Right lobe of liver (tissue), 6 donors: ENCODE measurements at places on chromosomes 5 and 9. TPM values are rescaled to one million over a fixed set of nuclear protein-coding genes. Genes with fewer than 3 reads are reported as not detected.

The GKAP1 gene
- total RNA-seq: 7.4 TPM

The CCL21 gene
- 9.9 TPM for total RNA-seq

The HTR1A gene
- total RNA-seq: not detected

The C1QTNF3 gene
- total RNA-seq: 2.6 TPM

The CDHR2 gene
- total RNA-seq: 18.8 TPM

The TGFBR1 gene
- total RNA-seq: 26.4 TPM

DNA sequence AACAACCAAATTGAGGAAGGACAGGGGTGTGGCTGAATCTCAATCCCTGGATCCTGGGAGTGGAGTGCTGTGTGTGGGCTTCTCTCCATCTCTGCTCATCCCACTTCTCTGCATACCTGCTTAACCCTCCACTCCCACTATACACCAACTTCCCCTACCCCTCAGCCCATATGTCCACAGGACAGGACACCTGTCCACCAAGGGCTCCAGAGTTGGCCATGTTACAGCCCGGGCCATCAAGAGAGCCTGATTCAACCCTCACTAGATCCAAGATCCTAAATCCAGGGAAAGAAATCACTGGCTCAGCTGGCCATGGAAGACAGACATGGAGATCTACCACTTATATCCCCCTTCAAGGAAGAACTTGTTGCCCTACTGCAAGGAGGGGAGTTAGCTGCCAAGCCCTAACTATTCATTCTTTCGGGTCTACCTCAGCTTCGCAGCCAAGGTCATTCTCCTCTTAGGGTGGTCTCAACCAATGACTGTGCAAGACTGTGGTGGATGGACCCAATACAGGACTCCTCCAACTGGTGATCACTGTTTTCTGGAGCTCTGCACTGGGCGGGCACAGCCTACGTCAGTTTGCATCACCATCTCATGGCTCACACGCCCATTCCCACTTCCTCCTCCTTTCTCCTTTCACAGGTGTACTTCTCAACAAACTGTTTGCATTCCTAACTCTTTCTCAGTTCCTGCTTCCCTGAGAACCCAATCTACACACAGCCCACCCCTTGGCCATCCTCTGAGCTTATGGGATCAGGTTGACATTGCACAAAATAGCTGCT lies 53.7 kb upstream of the ZBTB43 start:
- DNase-seq: no peak

DNA sequence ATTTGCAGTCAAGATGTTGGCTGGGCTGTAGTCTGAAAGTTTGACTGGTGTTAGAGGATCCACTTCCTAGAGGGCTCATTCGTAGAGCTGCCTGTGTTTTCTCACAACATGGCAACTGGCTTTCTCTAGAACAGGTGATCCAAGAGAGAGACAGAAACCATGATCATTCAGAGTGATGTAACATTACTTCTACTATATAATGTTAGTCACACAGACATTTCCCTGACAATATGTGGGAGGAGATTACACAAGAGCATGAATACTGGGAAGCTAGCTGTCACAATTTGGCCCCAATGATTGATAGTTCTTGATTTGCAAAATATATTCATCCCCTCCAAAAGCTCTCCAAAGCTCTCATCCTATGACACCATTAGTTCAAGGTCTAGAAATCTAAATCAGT lies 10.9 kb upstream of the TMEM161B start:
- DNase-seq: no peak

DNA sequence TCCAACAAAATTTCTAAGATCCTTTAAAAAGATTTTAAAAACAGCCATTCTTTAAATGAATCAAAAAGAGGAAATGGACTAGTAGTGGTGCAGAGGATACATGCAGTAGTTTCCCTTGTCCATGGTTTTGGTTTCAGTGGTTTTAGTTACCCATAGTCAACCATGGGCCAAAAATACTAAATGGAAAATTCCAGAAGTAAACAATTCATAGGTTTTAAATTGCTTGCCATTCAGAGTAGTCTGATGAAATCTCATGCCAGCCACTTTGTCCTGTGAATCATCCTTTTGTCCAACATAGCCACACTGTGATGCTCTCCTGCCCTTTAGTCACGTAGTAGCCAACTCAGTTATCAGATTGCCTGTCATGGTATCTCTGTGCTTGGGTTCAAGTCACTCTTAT lies 286.1 kb downstream of the ANXA1 start:
- no peak for DNase-seq

GRCh38 chr9:96073531-96074480 lies 198.3 kb downstream of the ERCC6L2 start:
- no peak for DNase-seq

- DNase-seq: no peak
Measured at GRCh38 chr9:80691229-80691628, 998.1 kb downstream of the TLE1 start.

DNA sequence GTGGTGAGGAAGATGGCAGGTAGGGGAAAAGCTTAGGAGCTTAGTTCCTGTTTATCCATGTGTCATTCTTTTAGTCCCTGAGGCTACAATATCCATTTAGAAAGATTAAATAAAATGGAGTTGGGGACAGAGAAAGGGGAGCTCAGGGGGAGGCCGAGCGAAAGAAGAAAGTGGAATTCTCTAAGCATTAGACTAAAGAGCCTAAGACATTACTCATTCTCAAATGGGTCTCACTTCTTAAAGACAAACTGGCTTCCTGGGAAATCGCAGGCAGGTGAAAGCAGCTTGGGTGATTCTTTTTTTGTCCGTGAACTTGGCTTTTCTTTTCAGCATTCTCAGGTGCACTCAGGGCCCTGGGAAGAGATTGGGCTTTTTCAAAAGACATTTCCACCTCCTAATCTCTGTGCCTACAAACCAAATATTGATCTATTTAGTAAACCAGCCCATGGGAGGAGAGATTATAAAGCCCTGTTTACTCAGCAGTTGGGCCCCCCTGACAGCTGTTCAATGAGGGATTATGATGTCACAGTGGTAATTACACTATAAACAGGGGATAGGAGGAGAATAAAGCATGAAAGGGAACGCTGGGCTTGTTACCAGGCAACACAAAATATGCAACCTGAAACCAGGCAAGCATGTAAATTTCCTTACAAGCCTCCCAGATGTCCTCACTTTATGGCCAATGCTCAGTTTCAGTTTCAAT lies 584.0 kb downstream of the ACTL7B start:
- DNase-seq: no peak

DNA sequence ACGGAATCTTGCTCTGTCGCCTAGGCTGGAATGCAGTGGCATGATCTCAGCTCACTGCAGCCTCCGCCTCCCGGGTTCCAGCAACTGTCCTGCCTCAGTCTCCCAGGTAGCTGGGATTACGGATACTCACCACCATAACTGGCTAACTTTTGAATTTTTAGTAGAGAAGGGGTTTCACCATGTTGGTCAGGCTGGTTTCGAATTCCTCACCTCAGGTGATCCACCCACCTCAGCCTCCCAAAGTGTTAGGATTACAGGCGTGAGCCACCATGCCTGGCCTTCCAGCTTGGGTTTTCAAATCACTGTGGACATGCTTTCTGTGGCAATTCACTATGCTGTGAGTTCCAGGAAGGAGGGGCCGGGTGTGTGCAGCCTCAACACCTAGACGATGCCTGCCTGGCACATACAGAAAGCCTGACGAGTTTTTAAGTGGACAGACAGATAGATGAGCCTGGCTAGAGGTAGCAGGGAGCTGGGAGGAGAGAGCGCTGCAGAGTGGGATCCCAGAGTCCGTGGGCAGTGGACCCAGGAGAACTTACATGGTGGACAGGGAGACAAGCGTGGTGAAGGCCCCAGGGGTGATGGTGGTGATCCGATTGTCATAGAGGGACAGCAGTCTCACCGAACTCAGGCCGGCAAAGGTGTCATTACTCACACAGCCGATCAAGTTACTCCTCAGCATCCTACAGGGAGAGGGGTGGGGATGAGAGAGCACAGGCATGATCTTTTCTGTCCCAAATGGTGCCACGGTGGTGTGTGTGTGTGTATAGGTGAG lies 173.4 kb upstream of the PANK3 start:
- no peak for DNase-seq
